Thoracic aorta endothelial cell (primary cell): ENCODE measurements at places on chromosomes 7 and 10. TPM values are rescaled to one million over a fixed set of nuclear protein-coding genes. Genes with fewer than 3 reads are reported as not detected.

The KEL gene
- total RNA-seq, result 0.07 and 0.13 TPM in 2 replicates

The FRMPD2 gene
- total RNA-seq, result 0.07 TPM in 1 of 2 replicates, not detected in the other

The FERD3L gene
- total RNA-seq, result not detected in 2 replicates

The LRRC72 gene
- not detected in 2 replicates for total RNA-seq

The CRYGN gene
- not detected in 2 replicates for total RNA-seq

The PRSS37 gene
- total RNA-seq, result not detected in 2 replicates

The ANKRD22 gene
- not detected in 2 replicates for total RNA-seq

The CLRN3 gene
- not detected in 2 replicates for total RNA-seq

The HSPB1 gene
- 184 and 197 TPM in 2 replicates for total RNA-seq

The FKBP9 gene
- 95.6 and 117 TPM in 2 replicates for total RNA-seq

The NUTM2E gene
- total RNA-seq, result not detected in 2 replicates

The PDK4 gene
- 5.2 and 5.9 TPM in 2 replicates for total RNA-seq

The HYAL4 gene
- 0.36 TPM in 1 of 2 replicates, not detected in the other for total RNA-seq

The CALCR gene
- not detected in 2 replicates for total RNA-seq

The GTPBP4 gene
- 51.1 and 69.8 TPM in 2 replicates for total RNA-seq
